ENCODE measurements at places on chromosomes 1 and 21. TPM values are rescaled to one million over a fixed set of nuclear protein-coding genes. Genes with fewer than 3 reads are reported as not detected.

GRCh38 chr21:31848326-31848985 is 24.4 kb upstream of the HUNK start:
- DNase-seq, result no peak

Gene MYOC
- 0.36 TPM for total RNA-seq

- DNase-seq, result no peak
These were observed 98.8 kb downstream of the LBR start for GRCh38 chr1:225329041-225329440.

- DNase-seq, result no peak
These were observed 259.6 kb upstream of the RRP15 start for GRCh38 chr1:218025454-218025853.

Gene RAB4A
- 33.2 TPM for total RNA-seq

DNA sequence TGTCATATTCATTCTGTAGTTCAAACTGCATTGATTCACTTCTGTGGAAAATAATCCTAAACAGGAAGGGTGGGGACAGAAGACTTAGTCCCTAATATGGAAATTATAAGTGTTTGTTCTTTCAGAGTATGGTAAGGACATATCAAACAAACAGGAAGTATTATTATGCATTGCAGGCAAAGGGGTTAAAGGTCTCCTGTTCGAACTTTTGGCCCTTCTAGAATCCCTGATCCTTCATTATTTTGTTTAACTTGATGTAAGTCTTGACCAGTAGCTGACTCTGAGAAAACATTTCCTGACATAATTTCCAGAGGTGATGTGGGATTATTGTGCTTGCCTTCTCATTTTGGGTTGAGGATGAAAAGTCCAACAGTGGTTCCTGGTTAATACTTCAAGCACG is 215.4 kb upstream of the ADGRL2 start:
- DNase-seq, result no peak

- no peak for DNase-seq
These were observed 5.3 kb upstream of the WNT9A start for GRCh38 chr1:227953022-227953412.

DNA sequence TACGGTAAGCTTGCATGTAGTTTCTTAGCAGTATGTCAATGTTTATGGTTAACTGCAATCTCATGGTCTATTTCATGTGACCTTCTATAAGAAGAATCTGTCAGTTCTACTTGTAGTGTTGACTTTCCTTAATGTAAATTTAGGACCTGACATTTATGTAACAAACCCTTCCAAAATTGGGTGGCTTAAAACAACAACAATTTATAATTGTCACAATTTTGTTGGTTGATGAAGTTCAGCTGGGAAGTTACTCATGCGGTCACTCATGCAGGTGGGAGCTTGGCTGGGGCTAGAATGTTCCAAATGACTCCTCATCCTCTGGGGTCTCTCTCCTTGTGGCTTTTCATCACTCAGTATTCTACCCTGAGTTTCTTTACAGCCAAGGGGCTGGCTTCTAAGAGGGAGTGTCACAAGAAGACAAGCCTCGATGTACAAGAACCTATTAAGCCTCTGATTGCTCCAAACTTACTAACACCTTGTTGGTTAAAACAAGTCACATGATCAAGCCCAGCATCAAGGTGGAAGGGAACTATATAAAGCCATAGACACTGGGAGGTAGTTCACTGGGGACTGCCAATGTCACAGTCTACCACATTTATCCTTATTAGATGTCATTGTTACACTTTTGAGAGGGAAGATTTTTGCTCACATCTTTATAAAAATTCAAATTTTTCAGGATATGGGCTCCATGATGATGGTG is 23.9 kb downstream of the CCN1 start:
- DNase-seq, result no peak

GRCh38 chr1:209808059-209808581 is 2.2 kb upstream of the IRF6 start:
- peak; percentile 93 for DNase-seq

GRCh38 chr1:53244141-53244540 is 5.8 kb upstream of the MAGOH start:
- DNase-seq, result no peak

- DNase-seq, result no peak
These were observed 1.4 kb downstream of the TTC39A start for GRCh38 chr1:51328926-51329325.

- DNase-seq, result no peak
These were observed 1.6 kb downstream of the DONSON start for GRCh38 chr21:33586927-33587326.

Gene NUP210L
- 0.09 TPM for total RNA-seq

Gene SLC16A4
- total RNA-seq, result 36.8 TPM

DNA sequence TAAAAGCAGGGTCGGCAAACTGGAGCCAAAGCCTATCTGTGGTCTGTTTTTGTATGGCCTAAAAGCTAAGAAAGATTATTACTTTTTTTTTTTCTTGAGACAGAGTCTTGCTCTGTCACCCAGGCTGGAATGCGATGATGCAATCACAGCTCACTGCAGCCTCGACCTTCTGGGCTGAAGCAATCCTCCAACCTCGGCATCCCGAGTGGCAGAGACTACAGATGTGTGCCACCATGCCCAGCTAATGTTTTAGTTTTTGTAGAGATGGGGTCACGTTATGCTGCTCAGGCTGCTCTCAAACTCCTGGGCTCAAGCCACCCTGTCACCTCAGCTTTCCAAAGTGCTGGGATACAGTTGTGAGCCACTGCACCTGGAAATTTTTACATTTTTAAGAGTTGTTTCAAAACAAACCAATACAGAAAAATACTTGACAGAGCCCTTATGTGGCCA is 6.5 kb upstream of the GLRX2 start:
- peak; percentile 89 for DNase-seq

GRCh38 chr1:36924282-36924811 is 110.0 kb downstream of the GRIK3 start:
- peak; percentile 19 for DNase-seq

Gene PPM1J
- 0.63 TPM for total RNA-seq

Gene ETV3L
- not detected for total RNA-seq

- DNase-seq, result no peak
These were observed 10.1 kb upstream of the TFF1 start for GRCh38 chr21:42376338-42376982.

DNA sequence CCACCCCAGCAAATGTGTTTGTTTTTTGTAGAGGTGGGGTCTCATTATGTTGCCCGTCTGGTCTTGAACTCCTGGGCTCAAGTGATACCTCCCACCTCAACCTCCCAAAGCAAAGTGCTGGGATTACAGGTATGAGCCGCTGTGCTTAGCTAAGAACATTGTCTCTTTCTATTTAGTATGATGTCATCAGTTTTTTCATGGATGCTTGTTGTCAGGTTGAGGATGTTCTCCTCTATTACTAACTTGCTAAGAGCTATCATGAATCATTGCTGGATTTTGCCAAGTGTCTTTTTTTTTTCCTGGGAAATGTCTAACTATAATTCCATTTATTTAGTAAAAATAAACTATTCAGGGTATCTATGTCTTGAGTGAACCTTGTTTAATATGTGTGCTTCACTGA is 19.0 kb upstream of the MPC2 start:
- no peak for DNase-seq

DNA sequence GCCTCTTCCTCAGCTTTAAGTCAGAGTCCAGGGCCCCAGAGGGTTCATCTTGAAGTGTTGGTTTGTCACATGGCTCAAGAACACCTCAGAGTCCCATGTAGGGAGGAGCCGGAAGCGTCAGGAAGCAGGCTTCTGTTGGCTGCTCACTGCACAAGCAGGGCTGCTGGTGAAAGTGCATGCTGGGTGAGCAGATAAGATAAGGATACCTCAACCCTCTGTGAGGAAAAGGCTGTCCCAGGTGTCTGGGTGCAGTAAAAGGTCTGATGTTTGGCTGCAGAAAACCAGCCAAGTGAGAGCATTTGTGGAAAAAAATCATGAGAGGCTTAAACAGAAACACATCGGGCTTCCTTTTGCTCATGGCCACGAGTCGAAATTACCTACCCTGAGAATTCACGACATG is 6.2 kb upstream of the TEX35 start:
- DNase-seq, result no peak

Gene FLG2
- total RNA-seq, result not detected

DNA sequence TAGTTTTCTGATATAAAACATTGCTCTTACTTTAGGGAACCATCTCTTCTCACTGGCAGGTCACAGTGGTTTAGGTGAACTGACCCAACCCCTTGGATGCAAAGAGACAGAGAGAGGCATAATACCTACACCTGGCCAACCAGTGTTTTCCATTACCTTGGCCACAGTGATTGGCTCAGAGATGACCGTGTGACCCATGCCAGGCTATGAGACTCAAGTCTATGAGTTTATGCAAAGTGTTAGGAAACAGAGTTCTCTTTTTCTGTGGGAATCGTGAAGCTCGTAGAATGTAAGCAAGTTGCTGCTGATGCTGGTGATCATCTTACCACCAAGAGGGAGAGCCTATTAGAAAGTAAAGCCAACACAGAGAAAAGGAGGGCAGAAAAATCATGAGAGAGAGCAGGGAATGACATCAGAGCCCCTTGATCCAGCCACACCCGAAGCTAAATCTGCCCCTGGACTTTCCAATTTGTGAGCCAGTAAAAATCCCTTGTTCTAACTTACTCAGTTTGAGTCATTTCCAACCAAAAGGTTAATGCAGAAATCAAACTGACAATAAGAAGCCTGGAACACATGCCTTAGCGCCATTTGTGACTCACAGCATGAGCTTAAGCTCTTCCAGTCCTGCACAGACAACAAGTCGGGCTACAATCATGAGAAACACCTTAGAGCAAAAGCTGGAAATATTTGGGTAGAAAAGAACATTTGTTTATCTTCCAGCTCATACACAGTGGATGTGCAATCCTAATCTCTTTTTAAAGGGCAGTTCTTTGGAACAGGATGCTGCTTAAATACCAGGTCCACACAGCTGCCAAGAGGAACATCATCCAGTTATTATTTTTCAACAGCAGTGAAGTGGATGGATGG is 81.3 kb upstream of the KAZN start:
- peak; percentile 99 for DNase-seq

GRCh38 chr1:31380181-31380580 is 7.3 kb upstream of the FABP3 start:
- DNase-seq, result no peak

DNA sequence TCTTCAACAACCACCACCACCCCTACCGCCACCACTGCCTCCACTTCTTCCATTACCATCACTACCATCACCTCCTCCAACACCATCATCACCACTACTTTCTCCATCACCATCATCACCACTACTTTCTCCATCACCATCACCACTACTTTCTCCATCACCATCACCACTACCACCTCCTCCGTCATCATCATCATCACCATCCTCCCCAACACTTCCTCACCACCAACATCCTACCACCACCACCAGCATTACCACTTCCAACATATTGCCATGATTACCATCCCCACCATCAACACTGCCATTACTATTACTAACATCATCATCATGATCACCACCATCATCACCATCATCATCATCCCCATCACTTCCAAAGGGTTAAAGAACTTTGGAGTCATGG is 34.7 kb downstream of the NGF start:
- DNase-seq, result no peak
